ENCODE measurements at places on chromosomes 1 and 21. TPM values are rescaled to one million over a fixed set of nuclear protein-coding genes. Genes with fewer than 3 reads are reported as not detected.

Gene AJAP1
- not detected for total RNA-seq

Gene WNT4
- 1.4 TPM for total RNA-seq

Gene TTC34
- 0.10 TPM for total RNA-seq

Gene EPHA10
- total RNA-seq: not detected

Gene RCSD1
- 0.96 TPM for total RNA-seq

Gene PAPPA2
- total RNA-seq: 0.29 TPM

Gene PCBP3
- not detected for total RNA-seq

Gene RAB42
- 0.98 TPM for total RNA-seq

Gene NHLH1
- 0.19 TPM for total RNA-seq

Gene PCP4
- total RNA-seq: not detected

Gene SOX13
- 24.6 TPM for total RNA-seq

Gene MTARC2
- total RNA-seq: 14.7 TPM

Gene AADACL3
- total RNA-seq: not detected

Gene KCNH1
- 0.10 TPM for total RNA-seq

Gene C1orf74
- 3.0 TPM for total RNA-seq

Gene LDLRAP1
- total RNA-seq: 23.8 TPM

Gene TRNP1
- 13.3 TPM for total RNA-seq

Gene TMCO4
- total RNA-seq: 12.7 TPM

Gene LPAR3
- not detected for total RNA-seq

Gene ASCL5
- not detected for total RNA-seq

Gene ACKR1
- total RNA-seq: 0.10 TPM

Gene AK5
- total RNA-seq: 20.6 TPM

Gene LRRIQ3
- total RNA-seq: under 0.01 TPM

Gene KRTAP15-1
- total RNA-seq: not detected

Gene AQP10
- total RNA-seq: not detected

Gene SPRR4
- total RNA-seq: not detected

Gene CASQ2
- total RNA-seq: not detected

Gene FRRS1
- total RNA-seq: 3.9 TPM

Gene HPDL
- total RNA-seq: 6.4 TPM

Gene ATP1A2
- total RNA-seq: not detected

Gene ALPL
- total RNA-seq: 0.33 TPM

Gene FLG2
- total RNA-seq: not detected

Gene S100A14
- total RNA-seq: not detected

Gene KCNQ4
- not detected for total RNA-seq

Gene PLA2G4A
- 30.4 TPM for total RNA-seq

Gene LGR6
- not detected for total RNA-seq

Gene PTAFR
- 0.29 TPM for total RNA-seq

Gene DNALI1
- 2.3 TPM for total RNA-seq

Gene PPIAL4G
- total RNA-seq: not detected

Gene SPOCD1
- 53.6 TPM for total RNA-seq

Gene BTBD8
- 2.0 TPM for total RNA-seq

Gene OR2T33
- not detected for total RNA-seq

Gene THEM5
- total RNA-seq: not detected

Gene COL24A1
- total RNA-seq: not detected

Gene OXCT2
- 2.3 TPM for total RNA-seq

Gene DRAM2
- total RNA-seq: 45.4 TPM

Gene LRRC38
- not detected for total RNA-seq

Gene DCAF6
- 54.0 TPM for total RNA-seq

Gene HHIPL2
- total RNA-seq: not detected

Gene VSIG8
- total RNA-seq: not detected

Gene RPAP2
- total RNA-seq: 5.6 TPM

Gene LCE1E
- total RNA-seq: not detected

Gene OBSCN
- total RNA-seq: 3.6 TPM

Gene USH2A
- total RNA-seq: not detected

Gene CAMK2N1
- total RNA-seq: 7.1 TPM

Gene AMIGO1
- total RNA-seq: 0.65 TPM

Gene TRIM45
- total RNA-seq: 0.98 TPM

Gene LCE2C
- total RNA-seq: not detected

Data from vein endothelial cell (primary cell).